ENCODE measurements at places on chromosomes 7 and 10. TPM values are rescaled to one million over a fixed set of nuclear protein-coding genes. Genes with fewer than 3 reads are reported as not detected.

The PNLIPRP3 gene
- 1.0 TPM for total RNA-seq

DNA sequence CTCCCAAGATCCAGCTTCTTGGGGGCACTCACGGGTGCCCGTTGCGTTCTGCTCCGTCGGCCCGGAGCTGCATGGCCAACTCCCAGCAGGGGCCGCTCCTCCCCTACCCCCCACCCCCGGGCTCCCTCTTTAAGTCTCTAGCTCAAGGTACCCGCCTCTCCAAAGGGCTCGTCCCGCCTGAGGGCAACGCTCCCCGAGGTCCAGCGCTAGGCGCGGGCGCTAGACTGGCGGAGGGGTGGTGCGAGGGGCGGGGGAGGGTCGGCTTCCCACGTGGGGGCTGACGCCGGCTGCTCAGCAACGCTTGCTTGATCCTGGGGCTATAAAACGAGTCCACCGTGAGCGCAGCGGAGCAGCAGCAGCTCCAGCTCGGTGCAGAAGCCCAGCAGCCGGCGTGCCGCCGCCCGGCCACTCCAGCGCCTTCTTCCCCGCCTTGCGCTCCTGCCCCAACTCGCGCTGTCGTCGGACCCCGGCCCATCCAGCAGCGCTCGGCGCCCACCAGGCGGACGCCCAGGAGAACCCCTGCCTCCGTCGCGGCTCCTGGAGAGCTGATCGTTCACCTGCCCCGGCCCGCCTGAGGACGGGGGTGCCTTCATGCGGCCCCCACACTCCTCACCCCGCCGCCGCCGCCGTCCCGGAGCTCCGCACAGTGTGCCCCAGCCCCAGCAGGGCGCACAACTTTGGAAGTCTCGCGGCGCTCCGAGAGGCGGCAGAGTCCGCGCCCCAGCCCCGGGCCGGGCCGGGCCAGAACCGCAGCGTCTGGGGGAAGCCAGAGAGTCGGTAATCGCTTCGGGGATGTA lies at the start of gene ADRA2A:
TSS of gene ADRA2A (plus strand) at position 348 of the 797 bp plus-strand sequence. CDS start 968 bp downstream, outside the sequence.
- peak; percentile 74 for DNase-seq

DNA sequence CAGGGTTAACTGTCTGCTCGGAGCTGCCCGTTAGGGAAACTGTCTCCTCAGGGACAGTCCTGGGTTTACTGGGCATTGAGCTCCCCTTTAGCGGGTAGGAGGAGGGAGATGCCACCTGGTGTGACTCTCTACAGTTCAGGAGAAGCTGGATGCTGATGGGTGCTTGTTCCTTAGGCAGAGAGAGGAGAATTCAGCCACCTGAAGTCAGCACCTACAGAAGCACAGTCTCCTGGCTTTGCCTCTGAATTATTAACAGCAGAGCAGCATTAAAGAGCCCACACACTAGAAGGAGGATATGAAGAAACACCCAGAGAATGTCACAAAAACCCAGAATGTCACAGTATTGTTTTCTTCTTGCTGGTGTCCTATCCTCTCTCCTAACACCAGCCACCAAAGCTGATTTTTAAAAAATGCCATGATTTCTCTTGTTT lies 696 bp downstream of the GIMAP4 start:
- DNase-seq = no peak

The SPDYE8 gene
- total RNA-seq = 0.07 TPM

The PCGF5 gene
- total RNA-seq = 38.7 TPM

DNA sequence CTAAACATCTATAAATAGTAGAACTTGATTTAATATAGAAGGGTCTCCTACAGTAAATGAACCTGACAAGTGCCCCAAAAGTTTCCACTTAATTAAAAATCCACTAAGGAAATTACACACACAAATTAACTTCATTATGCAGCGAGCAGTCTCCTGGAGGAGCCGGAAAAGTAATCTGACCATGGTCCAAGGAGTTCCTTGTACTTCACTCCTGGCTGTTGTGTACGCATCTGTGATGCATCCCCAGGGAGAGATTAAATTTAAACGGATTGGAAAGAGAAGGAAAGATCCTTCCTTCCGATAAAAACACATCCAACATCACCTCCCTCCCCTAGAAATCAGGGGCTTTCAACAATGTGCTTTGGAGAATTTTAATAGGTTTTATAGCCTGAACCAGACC lies 85.5 kb downstream of the PARD3 start:
- DNase-seq = no peak

DNA sequence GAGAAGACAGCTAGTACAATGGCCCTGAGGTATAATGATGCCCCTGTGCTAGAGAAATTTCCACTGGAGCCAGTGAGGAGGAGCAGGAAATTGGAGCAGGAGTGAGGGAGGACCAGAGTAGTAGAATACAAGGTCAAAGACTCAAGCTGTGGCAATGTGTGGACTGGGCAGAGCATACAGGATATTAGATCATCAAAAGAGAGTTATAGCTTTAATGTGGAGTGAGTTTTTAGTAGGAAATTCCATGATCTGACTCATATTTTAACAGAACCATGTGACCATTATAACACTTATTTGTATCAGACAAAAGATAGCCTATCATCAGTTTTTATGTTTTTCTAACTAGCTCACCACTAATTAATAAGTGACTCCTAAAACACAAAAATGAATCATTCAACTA lies 154.1 kb downstream of the DGKB start:
- DNase-seq = no peak

DNA sequence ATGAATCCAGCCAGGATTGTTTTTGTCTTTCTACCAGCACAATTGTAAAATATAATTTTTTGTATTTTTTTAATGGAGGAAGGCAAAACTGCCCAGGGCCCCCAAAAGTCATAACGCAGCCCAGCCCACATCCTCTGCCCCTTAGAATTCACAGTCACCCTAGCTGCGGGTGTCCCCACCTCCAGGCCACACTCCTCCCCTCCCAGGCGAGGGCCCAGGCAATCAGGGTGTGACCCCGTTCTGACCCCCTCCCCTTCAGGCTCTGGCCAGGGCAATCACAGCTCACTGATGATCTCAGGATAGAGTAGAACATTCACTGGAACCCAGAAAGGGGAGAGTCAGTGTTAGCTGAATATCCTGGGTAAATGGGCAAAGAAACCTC lies 92.0 kb upstream of the MACROH2A2 start:
- DNase-seq = no peak

DNA sequence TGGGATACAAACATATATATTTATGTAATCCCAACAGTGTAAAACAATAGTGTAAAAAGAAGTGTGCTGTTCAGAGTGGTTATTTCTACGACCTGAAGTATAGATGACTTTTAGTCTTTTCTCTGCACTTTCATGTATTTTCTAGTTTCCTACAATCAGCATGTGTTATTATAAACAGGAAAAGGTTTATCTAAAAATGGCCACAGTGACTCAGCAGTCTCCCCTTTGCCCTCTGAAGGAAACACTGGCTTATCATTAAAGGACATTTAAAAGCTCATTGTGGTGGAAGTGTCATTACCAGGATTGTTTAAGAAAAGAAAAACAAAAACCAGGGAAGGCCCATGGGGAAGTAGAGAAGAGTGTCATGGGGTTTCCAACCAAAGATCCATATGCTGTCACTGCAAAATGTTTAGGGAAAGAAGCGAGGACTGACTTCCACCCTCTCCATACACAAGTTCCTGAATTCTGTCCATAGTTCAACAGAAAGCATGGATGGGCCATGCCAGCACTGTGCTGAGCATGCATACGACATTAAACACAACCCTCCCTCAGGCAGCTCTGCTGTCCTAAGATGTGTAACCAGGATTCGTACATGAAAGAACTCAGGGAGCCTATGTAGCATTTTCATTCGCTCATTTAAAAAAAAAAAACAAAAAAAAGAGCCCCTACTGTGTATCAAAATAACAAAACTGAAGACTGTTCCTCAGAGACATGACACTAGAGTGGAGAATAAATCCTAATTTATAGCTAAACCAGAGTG lies 10.2 kb downstream of the CYREN start:
- no peak for DNase-seq

- DNase-seq = no peak
Observed at GRCh38 chr10:97928897-97929296, 79.3 kb downstream of the GOLGA7B start.

GRCh38 chr10:12484002-12484918 lies 134.9 kb downstream of the CAMK1D start:
- no peak for DNase-seq

The ABCB1 gene
- 23.2 TPM for total RNA-seq

The TUBAL3 gene
- total RNA-seq = 1.0 TPM

The TDRD1 gene
- total RNA-seq = not detected

GRCh38 chr10:71970869-71971268 lies 6.7 kb downstream of the CHST3 start:
- DNase-seq = no peak

The NAT16 gene
- total RNA-seq = not detected

DNA sequence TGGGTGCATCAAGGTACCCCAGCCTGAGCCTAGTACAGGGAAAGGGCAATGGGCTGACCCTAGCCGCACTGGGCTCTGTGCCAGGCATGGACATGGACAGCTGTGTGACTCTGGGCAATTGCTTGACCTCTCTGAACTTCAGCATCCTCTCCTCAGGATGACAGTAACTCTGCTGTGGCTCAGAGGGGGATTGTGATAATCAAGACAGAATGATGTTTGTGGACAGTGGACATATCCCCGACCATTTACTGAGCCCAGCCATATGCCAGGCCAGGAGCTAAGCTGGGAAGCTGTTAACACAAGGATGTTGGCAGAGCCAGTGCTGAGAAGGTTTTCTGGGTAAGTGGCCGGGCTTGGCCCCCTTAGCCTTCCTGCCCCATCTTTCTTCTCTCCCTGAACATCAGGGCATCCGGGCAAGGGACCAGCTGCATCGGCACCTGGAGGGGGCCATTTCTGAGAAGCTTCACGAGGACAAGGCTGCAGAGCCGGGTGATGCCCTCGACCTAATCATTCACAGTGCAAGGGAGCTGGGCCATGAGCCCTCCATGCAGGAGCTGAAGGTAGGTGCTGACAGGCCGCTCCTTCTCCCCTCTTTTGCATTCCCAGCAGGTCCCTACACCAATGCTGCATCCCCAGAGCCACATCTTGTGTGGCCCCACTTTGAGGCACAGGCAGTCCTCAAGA lies 3.5 kb downstream of the CYP26C1 start:
- DNase-seq = no peak

DNA sequence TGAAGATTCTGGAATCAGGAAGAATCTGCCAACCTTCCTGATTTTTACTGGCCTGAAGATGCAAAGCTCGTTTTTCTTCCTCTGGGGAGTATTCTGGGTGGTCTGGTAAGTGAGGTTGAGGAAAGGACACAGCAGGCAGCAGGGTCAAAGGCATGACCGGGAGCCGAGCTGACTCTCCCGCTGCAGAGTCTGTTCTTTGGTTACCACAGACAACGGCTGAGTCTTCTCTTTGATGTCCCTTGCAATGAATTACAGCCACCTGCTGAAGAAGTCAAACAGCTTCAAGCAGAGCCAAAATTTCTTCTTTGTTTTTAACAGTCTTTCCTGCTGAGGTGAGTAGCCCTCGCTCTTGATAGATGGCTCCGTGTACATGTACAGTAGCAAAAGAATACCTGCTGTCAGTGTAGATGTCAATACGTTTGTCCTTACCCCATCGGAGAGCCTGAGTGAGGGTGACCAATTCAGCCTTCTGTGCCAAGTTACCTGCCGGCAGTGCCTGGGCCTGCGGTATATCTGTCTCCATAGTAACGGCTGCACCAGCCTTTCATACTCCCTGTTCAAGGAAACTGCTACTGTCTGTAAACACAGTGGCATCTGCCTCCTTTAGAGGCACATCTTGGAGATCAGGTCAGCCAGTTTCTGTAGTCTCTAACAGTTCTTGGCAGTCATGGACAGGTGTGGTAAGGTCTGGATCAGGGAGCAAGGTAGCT lies 76.4 kb downstream of the PRR15 start:
- DNase-seq = no peak

DNA sequence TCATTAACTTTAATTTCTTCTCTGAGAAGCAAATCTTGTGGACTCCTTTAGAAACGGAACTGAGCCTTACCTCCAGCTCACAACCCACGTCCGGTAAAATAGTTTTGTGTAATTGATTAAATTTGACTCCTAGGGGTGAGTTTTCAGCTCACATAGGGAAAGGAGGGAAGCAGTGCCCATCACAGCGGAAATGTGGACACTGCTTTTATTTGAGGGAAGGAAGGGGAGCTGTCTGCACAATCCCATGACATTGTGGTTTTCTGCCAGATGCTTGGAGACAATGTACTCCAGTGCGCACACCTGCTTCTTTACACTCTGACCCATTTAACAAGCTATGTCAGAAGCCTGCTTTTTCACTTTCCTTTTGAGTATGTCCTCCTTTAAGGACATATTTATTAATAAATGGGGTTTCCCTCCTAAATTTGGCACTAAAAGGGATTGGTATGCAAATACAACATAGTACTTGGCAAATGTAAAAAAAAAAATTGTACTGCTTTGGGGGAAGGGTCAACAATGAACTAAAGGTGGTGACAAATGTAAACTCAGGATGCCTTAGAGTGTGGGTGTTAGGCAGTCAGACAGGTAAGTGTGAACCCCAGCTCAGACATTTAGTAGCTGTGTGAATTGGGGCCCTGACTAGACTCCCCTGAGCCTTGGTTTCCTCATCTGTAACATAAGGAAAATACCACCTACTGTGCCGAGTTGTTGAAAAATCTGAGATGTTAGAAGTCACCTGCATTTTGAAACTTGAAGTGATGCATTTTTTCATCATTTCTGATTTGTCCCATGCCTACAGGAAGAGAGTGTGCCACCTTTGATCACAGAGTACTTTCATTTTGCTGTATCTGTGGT lies 90.2 kb upstream of the KLF6 start:
- no peak for DNase-seq

DNA sequence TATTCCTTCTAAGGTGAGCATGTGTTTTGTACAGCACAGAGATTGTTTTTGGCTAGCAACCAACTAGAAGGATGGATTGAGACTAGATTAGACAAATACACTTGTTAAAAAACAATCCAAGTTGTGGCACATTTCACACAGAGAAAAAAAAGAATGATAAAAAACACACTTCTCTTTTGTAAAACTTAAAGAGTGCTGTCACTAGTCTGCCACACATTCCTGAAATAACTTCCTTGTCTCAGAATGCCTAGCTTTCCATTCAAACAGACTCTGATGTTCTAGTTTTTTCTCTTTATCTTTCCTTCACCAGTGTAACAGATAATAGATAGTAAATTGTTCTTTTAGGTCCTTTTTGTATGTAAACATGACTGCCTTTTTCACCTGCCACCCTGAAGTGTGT lies 11.4 kb downstream of the DLD start:
- no peak for DNase-seq

- no peak for DNase-seq
Observed at GRCh38 chr7:66867198-66867790, 53.7 kb upstream of the TMEM248 start.

GRCh38 chr7:105600720-105601550 lies 19.6 kb upstream of the EFCAB10 start:
- no peak for DNase-seq

GRCh38 chr7:81534446-81534845 lies 235.4 kb downstream of the HGF start:
- no peak for DNase-seq

- DNase-seq = no peak
Observed at GRCh38 chr7:41294556-41295454, 408.1 kb downstream of the INHBA start.

DNA sequence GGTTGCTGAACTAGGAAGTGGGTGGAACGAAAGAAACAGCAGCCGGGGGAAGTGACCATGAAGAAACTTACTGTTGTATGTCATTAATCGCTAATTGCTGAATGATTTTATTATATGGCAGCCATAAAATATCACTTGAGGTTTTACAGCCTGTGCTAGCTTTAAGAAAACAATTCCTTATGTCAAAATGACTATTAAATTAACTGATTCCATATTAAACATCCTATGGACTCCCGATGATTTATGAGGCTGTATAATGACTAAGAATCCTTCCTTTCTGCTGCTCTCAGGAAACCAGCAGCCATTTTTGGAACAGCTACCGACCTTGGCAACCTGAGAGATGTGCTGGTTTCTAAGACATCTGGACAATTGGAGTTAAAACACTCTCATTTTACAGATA lies 421.9 kb downstream of the SORCS3 start:
- peak; percentile 10 for DNase-seq

All from hepatocyte (in vitro differentiated cells).